Activated naive CD4-positive, alpha-beta T cell treated with anti-CD3 and anti-CD28 coated beads, Interleukin-2, amount 10 ng/mL, durations not matched to agents 7 days and 5 days (primary cell): ENCODE measurements at places on chromosomes 5 and 9.

DNA sequence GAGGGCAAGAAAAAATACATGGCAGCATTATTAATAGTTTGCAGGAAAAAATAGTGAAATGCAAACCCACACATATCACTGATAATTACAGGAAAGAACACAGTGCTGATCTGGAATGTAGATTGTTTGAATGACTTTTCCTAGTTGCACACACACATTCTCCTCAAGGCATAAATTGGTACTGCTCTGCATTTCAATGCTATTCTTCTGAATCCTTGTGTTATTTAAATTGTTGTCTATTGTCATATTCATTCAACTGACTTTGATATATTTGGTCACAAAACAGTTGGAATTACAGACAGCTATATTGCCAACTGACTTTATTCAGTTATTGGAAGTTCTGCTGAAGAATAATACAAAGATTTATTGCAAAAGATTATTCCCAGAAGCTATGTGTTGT lies 139.5 kb downstream of the CDH10 start:
- no peaks in the 10 kb centered on the region for H3K36me3 ChIP-seq
- H3K27ac ChIP-seq = no peak overlapping the region
- no peak overlapping the region for H3K4me3 ChIP-seq
- DNase-seq = no peak
- no peaks in the 10 kb centered on the region for H3K4me1 ChIP-seq

DNA sequence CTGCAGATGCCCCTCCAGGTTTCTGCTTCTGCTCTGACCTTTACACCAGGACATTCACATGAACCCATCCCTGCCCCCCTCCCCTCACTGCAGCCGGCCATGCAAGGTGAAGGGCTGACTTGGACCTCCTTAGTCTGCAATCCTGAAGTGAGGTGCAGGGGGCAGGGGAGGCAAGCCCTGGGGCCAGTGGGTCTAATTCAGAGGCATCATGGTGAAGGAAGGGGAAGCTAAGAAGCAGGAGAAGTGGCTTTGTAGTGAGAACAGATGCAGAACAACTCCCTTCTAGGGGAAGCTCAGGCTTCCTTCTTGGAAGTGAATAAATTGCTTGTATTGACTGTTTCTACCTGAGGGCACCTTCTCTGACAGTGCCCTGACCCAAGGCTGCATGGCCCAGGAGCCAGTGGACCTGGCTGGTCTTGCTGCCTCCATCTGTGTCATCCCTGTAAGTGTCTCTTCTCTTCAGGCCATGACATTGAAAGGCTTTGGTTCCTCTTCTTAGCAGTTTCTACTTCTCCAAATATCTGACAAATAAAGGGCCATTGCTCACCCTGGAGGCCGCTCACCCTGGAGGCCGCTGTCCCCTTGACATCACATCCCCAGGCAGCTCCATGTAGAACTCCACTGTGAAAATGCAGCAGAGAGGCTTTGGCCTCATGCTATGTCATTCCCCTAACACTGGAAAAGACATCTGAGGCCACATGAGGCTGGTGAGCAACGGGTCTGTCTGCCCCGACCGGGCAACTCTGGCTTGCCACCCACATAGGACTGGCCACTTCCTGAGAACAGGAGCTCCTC lies 55.3 kb downstream of the GADD45G start:
- H3K27me3 ChIP-seq = peaks cover 73% of the 10 kb centered on the region
- no peak overlapping the region for H3K27ac ChIP-seq
- no peaks in the 10 kb centered on the region for H3K36me3 ChIP-seq
- peaks cover 45% of the 10 kb centered on the region for H3K4me1 ChIP-seq
- no peak for DNase-seq

- no peak overlapping the region for H3K4me3 ChIP-seq
- no peaks in the 10 kb centered on the region for H3K4me1 ChIP-seq
- H3K27ac ChIP-seq = no peak overlapping the region
- DNase-seq = no peak
- peaks cover 33% of the 10 kb centered on the region for H3K27me3 ChIP-seq
- no peaks in the 10 kb centered on the region for H3K36me3 ChIP-seq
Observed at GRCh38 chr5:170541146-170541769, 37.4 kb downstream of the KCNIP1 start.

DNA sequence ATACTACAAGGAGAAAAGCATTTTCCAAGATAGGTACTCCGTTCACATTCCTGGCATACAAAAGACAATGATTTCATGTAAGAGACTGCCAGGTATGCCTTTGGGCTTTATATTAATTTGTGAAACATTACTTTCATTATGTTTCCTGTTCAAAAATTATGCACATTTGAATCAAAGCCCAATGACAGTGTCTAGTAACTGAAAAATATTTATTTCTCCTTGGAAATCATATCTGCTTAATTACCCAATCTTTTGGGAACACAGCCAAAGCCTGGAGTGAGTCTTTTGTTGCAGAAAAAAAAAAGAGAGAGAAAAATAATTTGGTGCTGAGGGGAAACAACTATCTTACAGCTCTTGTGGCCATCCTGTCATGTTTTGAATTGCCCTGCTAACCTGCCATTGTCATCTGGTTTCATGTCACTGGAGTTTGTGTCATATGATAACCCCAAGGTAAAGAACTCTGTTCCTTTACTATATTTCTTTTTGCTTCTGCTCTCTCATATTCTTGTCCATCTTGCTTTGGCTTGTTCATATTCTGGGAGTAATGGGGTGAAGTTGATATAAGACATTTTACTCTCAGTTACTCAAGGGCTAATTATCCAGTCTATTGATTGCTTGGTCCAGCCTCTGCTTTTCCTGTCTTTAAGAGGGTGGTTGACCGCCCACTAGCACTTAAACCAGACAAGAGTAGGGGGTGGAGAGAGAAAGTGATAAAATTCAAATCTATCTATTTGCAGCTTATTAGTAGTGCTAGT lies 238.3 kb upstream of the NUDT12 start:
- no peak for DNase-seq
- H3K4me3 ChIP-seq = no peak overlapping the region
- no peaks in the 10 kb centered on the region for H3K4me1 ChIP-seq
- no peaks in the 10 kb centered on the region for H3K27me3 ChIP-seq
- no peaks in the 10 kb centered on the region for H3K36me3 ChIP-seq

DNA sequence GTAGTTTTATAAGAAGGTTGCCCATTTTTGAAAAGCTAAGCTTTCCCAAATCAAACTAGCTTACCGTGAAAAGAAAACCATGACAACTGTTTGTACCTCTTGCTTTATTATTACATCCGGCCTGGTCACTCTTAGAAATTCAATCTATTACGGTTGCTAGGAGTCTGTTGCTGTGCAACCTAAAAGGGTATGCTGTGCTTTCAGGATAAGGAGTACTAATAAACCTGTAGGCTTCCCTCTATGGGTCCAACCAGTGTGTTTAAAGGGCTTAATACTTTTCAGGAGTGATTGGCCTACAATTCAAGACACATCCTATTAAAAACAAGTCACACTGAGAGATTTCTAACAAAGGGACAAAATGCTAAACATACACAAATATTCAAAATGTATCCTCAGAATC lies 27.1 kb downstream of the RFX3 start:
- H3K4me3 ChIP-seq = no peak overlapping the region
- peaks cover 7% of the 10 kb centered on the region for H3K36me3 ChIP-seq
- peaks cover 4% of the 10 kb centered on the region for H3K4me1 ChIP-seq
- no peaks in the 10 kb centered on the region for H3K27me3 ChIP-seq
- DNase-seq = no peak
